ENCODE measurements at places on chromosomes 12 and 14. TPM values are rescaled to one million over a fixed set of nuclear protein-coding genes. Genes with fewer than 3 reads are reported as not detected.

Gene RNASE4
- 4.2 TPM for polyA plus RNA-seq

Gene NRIP2
- 6.2 TPM for polyA plus RNA-seq

Gene EFCAB11
- polyA plus RNA-seq, result 5.0 TPM

Gene POTEG
- not detected for polyA plus RNA-seq

Gene NOP9
- 21.1 TPM for polyA plus RNA-seq

Gene FUT8
- polyA plus RNA-seq, result 10.7 TPM

Gene PRB2
- polyA plus RNA-seq, result not detected

Gene ZDHHC22
- polyA plus RNA-seq, result 0.87 TPM

Gene BDKRB2
- polyA plus RNA-seq, result 1.1 TPM

Gene TDRD9
- 0.62 TPM for polyA plus RNA-seq

Gene PAX9
- 0.43 TPM for polyA plus RNA-seq

Gene P2RX2
- polyA plus RNA-seq, result not detected

Gene TAS2R31
- polyA plus RNA-seq, result 0.73 TPM

GRCh38 chr12:119115296-119115905, 63.3 kb upstream of the HSPB8 start:
- DNase-seq, result no peak

- no peak for DNase-seq
Observed at GRCh38 chr12:29640589-29641345, 143.0 kb downstream of the TMTC1 start.

DNA sequence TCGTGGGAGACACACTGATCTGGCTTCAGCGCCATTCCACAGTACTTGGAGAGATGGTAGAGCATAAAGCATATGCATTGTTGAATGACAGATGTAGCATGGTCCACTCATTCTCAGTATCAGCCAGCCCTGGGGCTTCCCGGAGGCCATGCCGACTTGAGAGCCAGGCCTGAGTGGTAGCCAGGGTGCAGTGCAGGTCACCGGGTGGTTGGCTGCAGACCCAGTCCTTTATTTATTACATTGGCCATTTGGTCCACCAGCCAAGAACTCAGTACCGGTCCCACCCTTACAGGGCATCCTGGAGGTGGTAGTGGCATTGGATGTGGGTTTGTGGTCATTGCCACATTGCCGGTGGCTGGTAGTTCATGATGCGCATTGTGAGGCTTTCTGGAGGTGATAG, 121.6 kb upstream of the RTL1 start:
- no peak for DNase-seq

- DNase-seq, result no peak
Observed at GRCh38 chr12:1691123-1692007, 495 bp downstream of the ADIPOR2 start.

- DNase-seq, result no peak
Observed at GRCh38 chr12:120412421-120412820, 25.5 kb upstream of the COX6A1 start.

GRCh38 chr14:65750906-65751305, 338.4 kb downstream of the FUT8 start:
- DNase-seq, result no peak

DNA sequence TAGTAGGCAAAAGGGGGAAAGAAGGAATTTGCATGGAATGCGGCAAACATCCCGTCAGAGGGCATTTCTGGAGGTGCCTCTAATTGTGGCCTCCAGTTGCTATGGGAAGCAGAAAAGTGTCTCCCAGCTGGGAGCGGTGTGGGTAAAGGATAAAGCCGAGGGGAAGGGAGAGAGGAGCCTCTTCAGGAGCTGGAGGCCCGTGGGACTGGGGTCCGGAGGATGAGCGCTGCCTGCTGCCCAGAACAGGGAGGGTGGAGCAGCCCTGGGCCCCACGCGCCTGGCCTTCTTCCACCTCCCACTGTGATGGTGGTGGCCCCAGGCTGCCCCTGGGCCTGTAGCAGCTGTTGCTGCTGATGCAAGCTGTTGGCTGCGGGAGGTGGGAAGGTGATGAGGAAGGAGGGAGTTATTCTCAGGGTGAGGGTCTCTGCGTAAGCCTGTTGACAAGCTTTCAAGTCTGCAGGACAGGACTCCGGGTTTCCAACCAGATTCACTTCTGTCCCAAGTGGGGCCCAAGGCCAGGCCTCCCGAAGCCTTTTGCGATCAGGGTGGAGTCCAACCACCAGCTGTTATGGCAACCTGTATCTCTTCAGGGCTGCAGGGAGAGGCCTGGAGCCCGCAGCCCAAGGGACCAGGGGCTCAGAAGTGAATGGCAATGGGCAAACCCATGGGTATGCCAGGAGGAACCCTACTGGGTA, 19.1 kb upstream of the PGF start:
- DNase-seq, result peak; percentile 60

GRCh38 chr12:120089105-120089504, 27.4 kb downstream of the RAB35 start:
- no peak for DNase-seq

DNA sequence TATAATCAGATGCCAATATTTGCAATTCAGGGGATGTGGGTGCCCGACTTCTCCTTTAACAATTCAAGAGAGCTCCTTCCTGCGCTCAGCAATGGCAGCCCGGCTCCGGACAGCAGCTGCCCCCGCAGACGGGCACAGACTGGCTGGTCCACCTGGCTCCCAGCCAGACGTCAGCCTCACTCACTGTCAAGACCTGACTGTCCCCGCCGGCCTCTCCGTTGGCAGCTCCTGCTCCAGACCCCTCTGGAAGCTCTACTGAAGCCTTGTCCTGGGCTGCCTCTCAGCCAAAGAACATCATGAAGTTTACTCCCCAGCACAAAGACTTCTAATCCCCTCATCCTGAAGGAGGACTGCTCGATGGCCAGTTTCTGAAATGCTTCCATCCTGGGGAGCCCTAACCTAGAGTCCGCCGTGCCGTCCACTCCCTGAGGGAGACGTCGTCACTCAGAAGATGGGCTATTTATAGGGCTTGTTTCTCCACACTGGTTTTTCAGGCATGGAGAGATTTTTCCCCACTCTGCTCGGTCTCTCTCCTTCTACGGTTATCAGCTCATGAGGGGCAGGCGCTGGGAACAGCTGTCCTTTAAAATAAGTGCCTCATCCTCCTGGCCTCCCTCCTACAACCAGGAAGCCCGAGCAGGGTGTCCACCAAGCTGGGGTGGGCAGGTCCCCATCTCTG, 126.2 kb downstream of the RFLNA start:
- DNase-seq, result no peak

DNA sequence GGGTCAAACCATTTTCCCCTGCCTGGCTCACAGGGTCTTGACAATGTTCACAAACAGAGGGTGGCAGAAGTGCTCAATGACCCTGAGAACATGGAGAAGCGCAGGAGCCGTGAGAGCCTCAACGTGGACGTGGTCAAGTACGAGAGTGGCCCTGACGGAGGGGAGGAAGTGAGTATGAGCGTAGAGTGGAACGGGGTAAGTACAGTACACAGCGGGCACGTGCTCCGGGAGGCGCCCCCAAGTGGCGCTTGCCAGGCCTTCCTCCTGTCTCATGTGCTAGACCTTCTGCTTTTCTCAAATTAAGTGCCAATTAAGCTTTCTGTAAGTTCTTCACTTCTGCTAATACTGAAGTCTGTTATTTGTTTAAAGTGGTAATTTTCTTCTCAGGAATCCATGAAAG, 35.9 kb downstream of the XRCC3 start:
- DNase-seq, result no peak

GRCh38 chr12:114625294-114625851, 58.6 kb downstream of the TBX3 start:
- no peak for DNase-seq

DNA sequence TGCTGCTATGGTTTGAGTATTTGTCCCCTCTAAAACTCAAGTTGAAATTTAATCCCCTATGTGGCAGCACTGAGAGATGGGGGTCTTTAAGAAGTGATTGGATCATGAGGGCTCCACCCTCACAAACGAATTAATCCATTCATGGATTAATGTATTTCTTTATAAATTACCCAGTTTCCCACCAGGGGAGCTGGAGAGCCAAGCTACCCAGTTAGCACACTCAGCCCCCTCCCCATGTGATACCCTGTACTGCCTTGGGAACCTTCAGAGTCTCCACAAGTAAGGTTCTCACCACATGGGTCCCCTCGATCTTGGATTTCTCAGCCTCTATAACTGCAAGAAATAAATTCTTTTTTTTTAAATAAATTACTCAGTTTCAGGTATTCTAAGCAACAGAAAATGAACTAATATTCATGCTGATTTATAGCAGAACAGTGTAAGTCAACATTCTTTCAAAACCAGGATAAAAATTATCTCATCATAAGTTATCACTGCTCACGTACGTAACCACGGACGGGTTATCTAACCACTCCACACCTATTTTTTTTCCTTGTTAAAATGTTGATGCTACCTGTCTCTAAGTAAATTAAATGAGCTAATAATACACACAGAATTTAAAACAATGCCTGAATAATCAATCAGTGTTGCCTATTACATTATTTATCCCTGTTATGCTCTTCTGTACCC, 3.6 kb downstream of the NAP1L1 start:
- DNase-seq, result no peak

DNA sequence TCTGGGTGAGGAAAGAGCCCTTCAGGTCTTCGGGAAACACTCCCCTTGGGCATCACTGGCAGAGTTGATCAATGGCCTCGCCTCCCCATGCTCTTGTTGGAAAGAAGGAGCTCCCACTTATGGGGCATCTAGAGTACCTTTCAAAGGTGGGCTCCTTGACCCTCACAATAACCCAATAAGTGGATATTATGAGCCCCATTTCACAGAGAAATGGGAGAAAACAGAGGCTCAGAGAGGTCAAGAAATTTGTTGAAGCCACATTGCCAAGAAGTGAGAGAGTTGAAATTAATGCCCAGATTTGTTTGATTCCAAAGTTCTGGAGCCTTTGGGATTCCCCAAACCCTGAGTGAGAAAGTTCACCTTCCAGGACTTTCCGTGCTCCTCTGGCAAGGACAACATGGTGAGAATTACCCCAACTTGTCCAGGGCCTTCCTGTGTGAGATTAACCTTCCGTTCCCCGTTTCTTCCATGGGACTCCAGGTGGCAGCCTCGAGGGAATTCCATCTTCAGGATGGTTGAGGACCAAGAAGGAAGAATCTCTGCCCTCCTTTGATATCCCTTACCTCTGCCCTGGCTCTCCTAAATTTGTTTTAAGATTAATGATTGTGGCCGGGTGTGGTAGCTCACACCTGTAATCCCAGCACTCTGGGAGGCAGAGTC, 7.5 kb upstream of the CHD4 start:
- DNase-seq, result no peak

- no peak for DNase-seq
Observed at GRCh38 chr12:67288561-67288960, 19.4 kb downstream of the CAND1 start.

GRCh38 chr14:73428353-73428824, 30.0 kb downstream of the NUMB start:
- DNase-seq, result no peak

Measured in forelimb muscle (tissue), 1 donor.